IPS DF 6.9 (cell line): ENCODE measurements at places on chromosomes 3 and 15.
A peak's percentile ranks its signal among the peaks of the same experiment; 100 is the strongest.

GRCh38 chr3:127671523-127672428 lies 976 bp upstream of the ABTB1 start:
- H3K27ac ChIP-seq, result no peak overlapping the region
- H3K4me1 ChIP-seq, result peaks cover 6% of the 10 kb centered on the region; the same call in 1 of the 2 replicates
- H3K36me3 ChIP-seq, result no peaks in the 10 kb centered on the region; the same call in 1 of the 2 replicates
- no peaks in the 10 kb centered on the region for H3K27me3 ChIP-seq
- H3K4me3 ChIP-seq, result peak overlapping the region; percentile 59; the same call in 1 of the 2 replicates
- no peak for DNase-seq

DNA sequence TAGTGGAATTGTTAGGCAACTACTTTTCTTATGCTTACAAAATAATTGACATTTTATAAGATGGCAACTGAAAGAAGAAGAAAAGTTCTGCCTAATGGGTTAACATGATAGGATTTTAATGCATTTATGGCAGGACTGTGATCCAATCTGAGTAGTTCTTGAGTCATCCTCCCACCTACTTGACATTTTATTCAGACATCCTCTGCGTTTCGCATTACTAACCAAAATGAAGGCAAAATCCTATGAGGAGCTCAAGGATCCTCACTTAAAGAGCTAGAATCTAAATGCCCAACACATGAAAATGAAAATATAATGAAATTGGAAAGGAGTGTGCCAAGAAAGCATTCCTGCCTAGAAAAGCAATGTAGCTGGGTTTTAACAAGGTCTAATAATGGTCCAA lies 581.1 kb upstream of the SEMA6D start:
- DNase-seq, result no peak
- H3K27ac ChIP-seq, result no peak overlapping the region
- no peaks in the 10 kb centered on the region for H3K36me3 ChIP-seq
- H3K4me1 ChIP-seq, result no peaks in the 10 kb centered on the region

DNA sequence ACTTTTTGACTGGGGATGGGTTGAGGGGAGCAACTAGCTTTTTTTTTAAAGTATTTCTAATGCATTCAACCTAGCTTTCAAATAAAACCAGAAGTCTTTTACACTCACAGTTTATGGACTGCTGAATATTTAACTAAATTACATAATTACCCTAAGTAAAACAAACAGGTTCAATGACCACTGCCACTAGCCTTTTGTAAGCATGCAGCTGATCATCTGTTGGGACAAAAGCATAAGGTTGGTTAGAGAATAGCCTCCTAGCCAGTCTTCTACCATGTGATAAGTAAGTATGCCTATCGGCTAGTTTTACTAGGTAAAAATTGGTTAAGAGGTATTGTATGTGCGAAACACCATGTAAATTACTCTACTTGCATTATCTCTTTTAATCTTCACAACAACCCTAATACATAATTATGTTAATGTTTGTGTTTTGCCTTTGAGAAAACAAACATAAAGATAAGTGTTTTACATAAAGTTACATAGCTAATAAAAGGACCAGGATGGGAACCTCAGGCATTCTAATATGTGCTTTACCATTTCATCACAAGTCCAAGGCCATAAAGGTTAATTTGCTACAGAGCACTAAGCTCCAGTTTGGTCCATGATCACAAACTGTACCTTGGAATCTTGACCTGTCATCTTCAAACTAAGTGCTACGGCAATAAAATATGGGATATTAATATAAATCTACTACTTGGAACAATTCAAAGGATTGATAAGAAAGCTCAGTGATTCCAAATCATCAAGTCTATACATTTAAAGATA lies 13.2 kb downstream of the PFN2 start:
- H3K4me1 ChIP-seq, result no peaks in the 10 kb centered on the region
- H3K36me3 ChIP-seq, result no peaks in the 10 kb centered on the region
- H3K27me3 ChIP-seq, result no peaks in the 10 kb centered on the region
- H3K4me3 ChIP-seq, result no peak overlapping the region
- DNase-seq, result no peak
- H3K27ac ChIP-seq, result no peak overlapping the region

- H3K27me3 ChIP-seq, result no peaks in the 10 kb centered on the region
- H3K4me3 ChIP-seq, result no peak overlapping the region
- H3K27ac ChIP-seq, result no peak overlapping the region
- no peak for DNase-seq
- no peaks in the 10 kb centered on the region for H3K36me3 ChIP-seq
These were observed 296.1 kb downstream of the AGBL1 start for GRCh38 chr15:86375733-86376280.

GRCh38 chr15:87614704-87615103 lies 641.8 kb downstream of the NTRK3 start:
- H3K27me3 ChIP-seq, result no peaks in the 10 kb centered on the region
- no peak overlapping the region for H3K27ac ChIP-seq
- H3K4me1 ChIP-seq, result no peaks in the 10 kb centered on the region
- H3K36me3 ChIP-seq, result no peaks in the 10 kb centered on the region
- H3K4me3 ChIP-seq, result no peak overlapping the region

- no peak overlapping the region for H3K27ac ChIP-seq
- DNase-seq, result no peak
- no peaks in the 10 kb centered on the region for H3K4me1 ChIP-seq
- H3K27me3 ChIP-seq, result no peaks in the 10 kb centered on the region
These were observed 18.9 kb downstream of the IL1RAP start for GRCh38 chr3:190532731-190533203.
